CD4-positive, alpha-beta T cell treated with Interleukin-15 for 1 hour (primary cell): ENCODE measurements at places on chromosomes 13 and 19.

GRCh38 chr13:96816261-96816660, 178.0 kb downstream of the OXGR1 start:
- no peak for DNase-seq

DNA sequence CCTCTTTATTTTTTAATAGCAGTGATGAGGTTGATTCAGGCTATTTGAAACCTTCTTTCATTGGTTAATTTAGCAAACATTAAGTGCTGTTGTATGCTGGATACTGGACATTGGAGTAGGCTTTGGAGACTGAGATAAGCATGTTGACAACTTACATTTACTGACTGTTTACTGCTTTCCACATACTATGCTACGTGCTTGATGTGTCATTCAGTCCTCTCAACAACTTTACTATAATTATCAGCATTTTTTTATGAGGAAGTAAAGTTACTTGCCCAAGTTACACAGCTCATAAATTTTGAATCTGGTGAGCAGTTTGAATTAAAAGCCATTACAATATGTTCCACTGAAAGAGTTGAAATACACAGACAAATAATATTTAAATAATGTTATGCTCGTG, 83.8 kb downstream of the GJA3 start:
- DNase-seq, result no peak

DNA sequence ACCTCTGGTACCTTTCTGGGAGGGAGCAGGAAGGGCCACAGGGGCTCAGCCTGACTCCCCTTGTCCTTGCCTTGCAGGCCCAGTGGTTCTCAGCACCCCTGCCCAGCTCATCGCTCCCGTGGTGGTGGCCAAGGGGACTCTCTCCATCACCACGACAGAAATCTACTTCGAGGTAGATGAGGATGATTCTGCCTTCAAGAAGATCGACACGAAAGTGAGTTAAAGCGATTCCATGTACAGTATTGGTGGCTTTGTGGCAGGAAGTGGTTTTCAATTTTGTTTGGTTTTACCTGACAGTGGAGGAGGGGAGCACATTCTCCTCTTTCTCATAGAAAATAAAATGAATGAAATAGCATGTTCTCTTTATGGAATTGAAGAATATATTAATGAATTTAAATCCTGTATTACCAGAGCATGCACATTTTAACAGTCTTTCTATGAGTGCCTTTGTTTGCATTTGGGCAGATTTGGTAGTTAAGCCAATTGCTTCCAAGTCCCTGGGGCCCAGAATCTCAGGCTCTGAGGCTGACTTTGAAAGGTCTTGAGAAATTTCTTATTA, 4.1 kb downstream of the MAB21L1 start:
- no peak for DNase-seq

DNA sequence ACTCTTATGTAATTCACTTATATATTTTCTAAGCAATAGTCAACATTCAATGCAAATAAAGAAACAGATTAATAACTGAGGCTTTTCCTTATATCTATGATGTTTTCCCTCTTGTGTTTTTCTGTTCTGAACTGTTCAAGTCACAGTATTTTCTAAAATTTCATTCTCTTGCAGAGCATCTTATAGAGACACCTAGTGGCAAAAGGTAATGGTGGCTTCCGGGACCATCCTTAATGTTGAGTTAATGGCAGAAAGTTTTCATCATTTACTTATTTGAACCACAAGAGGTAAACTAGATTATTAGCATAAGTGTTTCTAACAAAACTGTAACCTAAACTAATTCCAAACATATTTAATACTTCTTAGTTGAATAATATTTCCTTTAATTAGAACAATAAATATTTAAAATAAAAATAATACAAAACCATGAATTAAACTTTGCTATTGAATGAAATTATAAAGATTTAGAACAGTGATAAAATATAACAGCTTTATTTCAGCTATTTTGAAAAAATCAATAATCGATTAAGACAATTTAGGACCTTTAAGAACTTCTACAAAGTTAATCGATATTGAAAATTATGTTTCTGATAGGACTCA, 1.7 kb upstream of the SLITRK5 start:
- DNase-seq, result no peak

- no peak for DNase-seq
Measured at GRCh38 chr13:43573361-43573740, 213.4 kb downstream of the ENOX1 start.

- DNase-seq, result no peak
Measured at GRCh38 chr13:61214551-61214950, 201.1 kb downstream of the PCDH20 start.
